Sigmoid colon (tissue), 7 donors: ENCODE measurements at places on chromosomes 13 and 19.
A peak's percentile ranks its signal among the peaks of the same experiment; 100 is the strongest.

GRCh38 chr13:101640788-101641400, 188.4 kb downstream of the ITGBL1 start:
- no peak for DNase-seq

- no peak for DNase-seq
These were observed 415.8 kb upstream of the KLF12 start for GRCh38 chr13:74550039-74550438.

DNA sequence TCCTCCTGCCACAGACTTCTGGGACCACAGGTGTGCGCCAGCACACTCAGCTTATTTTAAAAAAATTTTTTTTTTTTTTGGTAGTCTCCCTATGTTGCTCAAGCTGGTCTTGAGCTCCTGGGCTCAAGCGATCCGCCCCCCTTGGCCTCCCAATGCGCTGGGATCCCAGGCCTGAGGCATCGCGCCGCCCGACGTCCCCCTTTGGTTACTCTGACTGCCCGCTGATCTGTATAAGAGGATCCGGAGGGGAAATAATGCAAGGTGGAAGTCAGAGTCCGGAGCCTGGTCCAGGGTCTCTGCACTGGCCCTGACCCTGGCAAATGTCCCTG, 486 bp upstream of the ZNF805 start:
- DNase-seq, result no peak

DNA sequence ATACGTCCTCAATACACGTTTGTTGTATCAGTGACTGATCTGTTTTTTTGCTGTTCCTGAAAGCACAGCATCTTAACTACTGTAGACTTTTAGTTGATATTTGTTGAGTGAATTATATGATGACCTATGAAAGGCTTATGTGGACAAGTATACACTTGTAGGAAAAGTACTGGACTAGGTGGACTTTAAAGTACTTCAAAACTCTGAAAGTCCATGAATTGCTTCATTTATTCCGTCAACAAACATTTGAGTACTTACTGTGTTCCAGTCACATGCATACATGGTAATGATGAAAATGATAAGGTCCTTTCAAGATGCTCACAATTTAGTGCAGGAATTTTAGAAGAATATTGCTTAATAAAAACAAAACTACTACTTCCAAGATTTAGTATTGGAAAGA, 3.1 kb downstream of the WDFY2 start:
- DNase-seq, result no peak

DNA sequence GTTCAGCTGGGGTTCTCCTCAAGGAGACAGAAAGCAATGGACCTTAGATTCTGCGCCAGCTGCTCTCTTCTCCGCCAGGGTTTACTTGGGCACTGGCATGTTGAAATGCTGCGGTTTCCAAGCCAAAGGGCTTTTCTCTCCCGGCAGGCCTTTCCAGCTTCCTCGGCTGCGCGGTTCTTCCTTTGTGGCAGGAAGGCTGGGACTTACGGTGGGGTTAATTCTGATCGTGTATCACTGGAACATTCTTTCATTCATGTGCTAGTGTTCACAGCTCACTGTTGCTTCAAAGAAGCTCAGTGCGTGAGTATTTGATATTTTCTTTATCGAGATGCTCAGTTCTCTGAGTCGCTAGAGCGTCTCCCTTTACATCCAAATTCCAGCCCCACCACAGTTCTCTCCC, 723.2 kb downstream of the UQCRFS1 start:
- no peak for DNase-seq

GRCh38 chr19:3673506-3674439, 26.5 kb downstream of the PIP5K1C start:
- DNase-seq, result no peak

DNA sequence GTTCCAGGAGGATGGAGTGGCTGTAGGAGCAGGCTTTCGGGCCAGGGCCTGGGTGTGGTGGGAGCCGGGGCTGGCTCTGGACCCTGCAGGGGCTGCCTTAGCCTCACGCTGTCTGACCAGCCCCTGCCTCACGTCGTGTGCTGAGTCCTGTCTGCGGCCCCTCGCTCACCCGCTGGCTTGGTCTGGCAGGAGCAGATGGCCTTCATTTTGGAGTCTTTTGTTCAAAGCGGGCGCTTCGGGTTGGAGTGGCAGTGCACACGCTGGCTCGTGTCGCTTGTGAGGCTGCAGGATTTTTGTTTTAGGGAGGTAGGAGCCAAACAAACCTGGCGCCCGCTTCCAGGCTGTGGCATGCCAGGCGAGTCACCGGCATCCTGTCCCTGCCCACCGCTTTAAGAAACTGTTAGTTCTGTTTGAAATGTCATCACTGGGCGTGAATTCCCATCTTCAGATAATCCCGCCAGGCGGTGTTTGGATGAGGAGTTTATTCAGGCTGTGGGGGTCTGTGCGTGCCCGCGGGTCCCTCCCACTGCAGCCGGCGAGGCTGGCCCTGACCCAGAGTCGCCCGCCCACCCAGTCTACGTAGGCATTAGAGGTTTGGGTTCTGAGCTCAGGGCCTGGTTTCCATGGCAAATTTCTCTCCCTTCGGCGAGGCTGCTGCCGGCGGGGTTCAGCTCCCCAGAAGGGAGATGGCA, 89.8 kb downstream of the KDM4B start:
- no peak for DNase-seq

DNA sequence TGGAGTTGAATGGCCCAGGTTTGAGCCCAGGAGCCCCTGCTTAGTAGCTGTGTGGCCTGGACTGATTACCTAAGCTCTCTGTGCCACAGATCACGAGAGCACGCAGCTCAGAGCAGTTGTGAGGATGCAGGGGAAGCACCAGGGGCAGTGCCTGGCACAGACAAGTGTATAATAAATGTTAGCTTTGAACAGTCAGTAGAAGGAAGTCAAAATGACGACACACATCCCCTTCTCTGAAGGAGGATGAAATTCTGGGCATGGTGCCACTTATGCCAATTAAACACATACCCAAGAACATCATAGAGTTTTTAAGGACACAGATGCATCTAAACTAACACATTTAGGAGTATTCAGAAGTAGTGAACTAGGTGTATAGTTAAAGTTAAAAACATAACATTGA, 24.9 kb upstream of the SIGLEC11 start:
- DNase-seq, result no peak

GRCh38 chr13:107562203-107562602, 653.1 kb downstream of the LIG4 start:
- DNase-seq, result no peak

DNA sequence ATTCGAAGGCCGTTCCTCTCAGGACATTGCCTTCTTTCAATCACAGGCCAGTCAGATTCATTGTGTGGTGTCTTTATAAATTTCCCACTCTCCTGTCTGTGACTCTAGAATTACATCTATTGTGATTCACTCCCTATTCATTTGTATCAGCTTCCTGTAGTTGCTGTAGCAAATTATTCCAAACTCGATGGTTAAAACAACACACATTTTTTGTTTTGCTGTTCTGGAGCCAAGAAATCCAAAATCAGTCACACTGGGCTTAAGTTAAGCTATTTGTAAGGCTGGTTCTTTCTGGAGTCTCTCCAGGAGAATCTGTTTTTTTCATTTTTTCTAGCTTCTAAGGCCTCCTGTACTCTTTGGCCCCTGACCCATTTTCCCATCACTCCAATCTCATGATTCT, 1487.0 kb upstream of the SLC10A2 start:
- no peak for DNase-seq

- peak; percentile 85 for DNase-seq
These were observed 697 bp downstream of the FCGRT start for GRCh38 chr19:49512970-49513745.

- no peak for DNase-seq
These were observed 10.5 kb downstream of the KLF5 start for GRCh38 chr13:73069206-73069805.

DNA sequence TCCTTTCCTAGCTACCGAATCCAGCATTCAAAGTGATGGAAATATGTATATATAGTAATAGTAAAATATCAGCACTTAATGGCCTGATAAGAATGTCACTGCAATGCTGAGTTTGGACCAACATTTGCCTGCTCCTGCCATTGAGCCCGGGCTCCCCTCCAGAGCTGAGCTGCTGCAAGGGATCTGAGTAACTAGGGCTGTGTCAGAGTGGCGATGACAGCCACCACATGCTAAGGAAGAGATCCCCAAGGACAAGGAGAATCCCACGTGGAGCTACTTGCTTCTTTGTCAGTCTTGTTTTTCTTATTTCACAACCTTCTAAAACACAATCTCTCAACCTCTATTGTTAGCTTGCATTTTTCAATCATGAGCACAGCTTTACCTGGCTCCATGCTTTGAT, 19.5 kb upstream of the ALOX5AP start:
- DNase-seq, result no peak

GRCh38 chr19:40576151-40576584, 505 bp upstream of the SHKBP1 start:
- no peak for DNase-seq

GRCh38 chr13:27791901-27792392, 336 bp upstream of the GSX1 start:
- DNase-seq, result no peak

- no peak for DNase-seq
These were observed 13.9 kb downstream of the RABAC1 start for GRCh38 chr19:41945135-41945766.

- DNase-seq, result no peak
These were observed 674.6 kb upstream of the SGCG start for GRCh38 chr13:22506096-22506691.

- no peak for DNase-seq
These were observed 19.6 kb downstream of the TMEM150B start for GRCh38 chr19:55305491-55305890.

GRCh38 chr13:98285852-98286594, 109.0 kb upstream of the RNF113B start:
- DNase-seq, result no peak

DNA sequence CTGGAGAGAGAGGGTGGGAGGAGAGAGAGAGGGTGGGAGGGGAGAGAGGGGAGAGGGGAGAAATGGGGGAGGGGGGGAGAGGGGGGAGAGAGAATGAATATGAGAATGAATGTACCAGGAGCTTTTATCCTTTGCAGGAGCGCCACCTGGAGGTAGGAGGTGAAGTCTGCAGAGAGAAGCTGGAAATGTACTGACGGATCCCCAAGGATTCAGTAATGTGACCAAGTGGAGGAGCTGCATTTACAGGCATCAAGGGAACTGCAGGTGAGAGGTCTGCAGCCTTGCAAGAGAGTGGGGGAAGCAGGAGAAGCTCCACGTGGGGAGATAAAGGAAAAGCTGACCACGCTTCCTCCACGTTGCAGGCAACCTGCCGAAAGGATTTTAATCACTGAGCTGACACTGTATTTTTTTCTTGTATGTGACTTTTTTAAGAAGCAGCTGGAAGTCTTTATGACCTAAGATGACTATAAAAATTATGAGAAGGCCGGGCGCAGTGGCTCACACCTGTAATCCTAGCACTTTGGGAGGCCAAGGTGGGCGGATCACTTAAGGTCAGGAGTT, 33.7 kb downstream of the VSTM1 start:
- no peak for DNase-seq

DNA sequence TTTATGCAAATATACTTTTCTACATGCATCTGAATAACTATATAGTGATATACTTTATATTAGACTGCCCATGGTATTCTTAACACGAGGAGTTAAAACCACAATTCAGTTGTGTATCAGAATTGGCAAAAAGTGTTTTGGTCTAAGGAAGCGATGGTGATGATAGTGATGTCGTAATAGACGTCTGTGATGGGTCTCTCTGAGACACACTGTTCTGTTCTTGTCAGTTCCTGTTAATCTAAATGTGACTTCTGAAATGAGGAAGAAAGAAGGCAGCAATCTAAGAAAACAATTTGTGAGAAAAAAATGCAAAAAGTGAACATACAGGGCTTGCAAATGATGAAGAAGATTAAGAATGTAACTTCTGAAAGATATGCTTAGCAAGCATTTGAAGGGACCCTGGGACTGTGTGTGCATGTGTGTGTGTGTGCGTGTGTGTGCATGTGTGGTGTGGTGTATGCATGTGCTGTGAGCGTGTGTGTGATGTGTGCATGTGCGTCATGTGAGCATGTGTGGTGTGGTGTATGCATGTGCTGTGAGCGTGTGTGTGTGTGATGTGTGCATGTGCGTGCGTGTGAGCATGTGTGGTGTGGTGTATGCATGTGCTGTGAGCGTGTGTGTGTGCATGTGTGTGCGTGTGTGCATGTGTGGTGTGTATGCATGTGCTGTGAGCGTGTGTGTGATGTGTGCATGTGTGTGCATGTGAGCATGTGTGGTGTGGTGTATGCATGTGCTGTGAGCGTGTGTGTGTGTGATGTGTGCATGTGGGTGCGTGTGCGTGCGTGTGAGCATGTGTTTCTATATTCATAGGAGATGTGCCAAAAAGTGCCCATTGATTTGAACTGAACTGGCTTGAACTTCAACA, 131.8 kb downstream of the IRS2 start:
- no peak for DNase-seq

- DNase-seq, result no peak
These were observed 13.7 kb upstream of the SMARCA4 start for GRCh38 chr19:10946958-10947657.

- no peak for DNase-seq
These were observed 491.5 kb downstream of the OLFM4 start for GRCh38 chr13:53520132-53520531.

DNA sequence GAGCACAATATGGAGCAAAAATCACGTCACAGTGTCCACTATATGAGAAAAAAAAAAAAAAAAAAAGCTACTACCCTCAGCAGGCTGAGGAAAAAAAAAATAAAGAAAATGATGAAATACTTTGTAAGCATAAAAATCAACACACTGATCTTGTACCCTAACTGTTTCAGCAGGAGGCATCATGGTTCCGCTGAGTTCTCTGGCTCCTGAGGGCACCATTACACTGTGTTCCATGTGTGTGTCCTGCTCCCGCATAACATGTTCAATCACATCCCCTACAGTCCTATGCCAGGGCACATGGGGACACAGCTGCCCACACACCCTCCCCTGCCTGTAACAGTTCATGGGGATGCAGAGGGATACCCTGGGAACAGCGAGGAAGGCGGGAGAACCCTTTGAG, 33.5 kb downstream of the DOCK9 start:
- DNase-seq, result no peak

GRCh38 chr19:48419158-48419920, 25.9 kb downstream of the GRIN2D start:
- DNase-seq, result peak; percentile 71

- no peak for DNase-seq
These were observed 113.7 kb upstream of the OXGR1 start for GRCh38 chr13:97107815-97108529.

DNA sequence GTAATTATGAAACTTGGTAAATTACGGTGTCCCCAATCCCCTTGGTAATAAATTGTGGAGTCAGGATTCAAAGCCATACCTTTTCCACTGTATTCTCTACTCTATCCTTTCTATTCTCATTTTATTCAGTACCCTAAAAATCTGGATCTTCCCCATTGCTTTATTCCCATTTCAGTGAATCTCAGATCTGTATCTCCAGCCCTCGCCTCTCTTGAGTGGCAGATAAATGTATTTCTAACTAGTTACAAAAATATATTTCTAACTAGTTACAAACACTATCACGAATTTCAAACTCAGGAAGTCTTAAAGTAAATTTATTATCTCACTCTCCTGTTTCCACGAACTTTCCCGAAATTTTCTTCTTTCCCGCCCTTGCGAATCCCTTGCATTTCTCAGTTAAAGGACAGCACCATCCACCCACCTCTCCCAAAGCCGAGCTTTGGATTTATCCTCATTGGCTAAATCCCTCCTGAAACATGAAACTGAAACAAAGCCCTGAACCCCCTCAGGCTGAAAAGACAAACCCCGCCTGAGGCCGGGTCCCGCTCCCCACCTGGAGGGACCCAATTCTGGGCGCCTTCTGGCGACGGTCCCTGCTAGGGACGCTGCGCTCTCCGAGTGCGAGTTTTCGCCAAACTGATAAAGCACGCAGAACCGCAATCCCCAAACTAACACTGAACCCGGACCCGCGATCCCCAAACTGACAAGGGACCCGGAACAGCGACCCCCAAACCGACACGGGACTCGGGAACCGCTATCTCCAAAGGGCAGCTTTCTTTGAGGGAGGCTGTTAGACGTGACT, 164.3 kb upstream of the PABPC3 start:
- no peak for DNase-seq
